Activated naive CD8-positive, alpha-beta T cell treated with anti-CD3 and anti-CD28 coated beads, Interleukin-2, amount 10 ng/mL, durations not matched to agents 7 days and 5 days (primary cell): ENCODE measurements at places on chromosomes 7 and 10. TPM values are rescaled to one million over a fixed set of nuclear protein-coding genes. Genes with fewer than 3 reads are reported as not detected.

The ZEB1 gene
- total RNA-seq, result 42.6 TPM

The DAGLB gene
- total RNA-seq, result 37.2 TPM

The PRKRIP1 gene
- 37.8 TPM for total RNA-seq

The CDCA7L gene
- total RNA-seq, result 51.9 TPM

The CDHR3 gene
- 5.1 TPM for total RNA-seq
